Fibroblast of the aortic adventitia (primary cell): ENCODE measurements at places on chromosomes 12 and 14. TPM values are rescaled to one million over a fixed set of nuclear protein-coding genes. Genes with fewer than 3 reads are reported as not detected.

The C14orf39 gene
- total RNA-seq = 0.18 and 0.41 TPM in 2 replicates

The SLCO1A2 gene
- 0.09 TPM in 1 of 2 replicates, not detected in the other for total RNA-seq

The KRT75 gene
- total RNA-seq = not detected in 2 replicates

The RPL41 gene
- total RNA-seq = 2,772 and 12,570 TPM in 2 replicates

The NUDT4 gene
- 104 and 185 TPM in 2 replicates for total RNA-seq

The PROX2 gene
- total RNA-seq = not detected in 2 replicates

The SMAGP gene
- total RNA-seq = 9.6 and 29.3 TPM in 2 replicates

The SLC25A47 gene
- not detected in 2 replicates for total RNA-seq

The RERG gene
- not detected in 2 replicates for total RNA-seq

The KRT73 gene
- total RNA-seq = not detected in 2 replicates

The TMEM119 gene
- total RNA-seq = 58.4 and 164 TPM in 2 replicates

The GPHB5 gene
- total RNA-seq = not detected in 2 replicates

- no peak for DNase-seq
Observed at GRCh38 chr12:74170645-74171477, 366.8 kb upstream of the ATXN7L3B start.

DNA sequence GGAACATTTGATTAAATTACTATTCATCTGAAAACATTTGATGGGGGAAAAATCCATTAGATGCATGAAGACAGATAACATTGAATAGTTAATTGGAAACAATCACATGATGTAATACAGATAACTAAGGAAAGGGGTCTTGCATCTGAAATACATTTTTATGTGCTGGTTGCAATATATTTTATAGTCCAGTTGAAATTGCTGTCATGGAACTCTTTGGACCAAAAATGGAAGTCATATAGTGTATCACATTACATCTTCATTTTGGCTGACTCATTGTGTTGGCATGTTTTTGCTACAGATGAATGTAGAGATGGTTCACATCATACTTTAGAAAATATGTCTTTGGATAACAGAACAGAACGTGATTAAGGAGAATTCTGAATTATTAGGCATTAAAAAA, 43.0 kb upstream of the GNPNAT1 start:
- peak; percentile 88 for DNase-seq

GRCh38 chr12:234891-235415, 21.0 kb upstream of the SLC6A12 start:
- no peak for DNase-seq

GRCh38 chr12:105462831-105463230, 132.3 kb downstream of the C12orf75 start:
- peak; percentile 26 for DNase-seq

DNA sequence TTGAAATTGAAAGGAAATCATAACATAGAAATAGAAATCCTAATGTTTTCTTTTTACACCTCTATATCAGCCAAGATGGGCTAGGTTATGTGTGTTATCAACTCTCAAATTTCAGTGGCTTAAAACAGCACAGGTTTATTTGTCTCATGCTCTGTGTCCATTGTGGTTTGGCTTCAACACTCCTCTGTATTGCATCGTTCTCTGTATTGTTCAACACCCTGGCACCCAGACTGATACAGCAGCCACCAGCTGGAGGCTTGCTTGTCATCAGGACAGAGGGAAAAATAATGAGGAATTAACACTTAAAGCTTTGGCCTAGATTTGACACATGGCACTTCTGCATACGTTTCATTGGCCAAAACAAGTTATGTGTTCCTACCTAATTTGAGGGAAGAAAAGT, 234.2 kb upstream of the ARHGAP5 start:
- peak; percentile 13 for DNase-seq

DNA sequence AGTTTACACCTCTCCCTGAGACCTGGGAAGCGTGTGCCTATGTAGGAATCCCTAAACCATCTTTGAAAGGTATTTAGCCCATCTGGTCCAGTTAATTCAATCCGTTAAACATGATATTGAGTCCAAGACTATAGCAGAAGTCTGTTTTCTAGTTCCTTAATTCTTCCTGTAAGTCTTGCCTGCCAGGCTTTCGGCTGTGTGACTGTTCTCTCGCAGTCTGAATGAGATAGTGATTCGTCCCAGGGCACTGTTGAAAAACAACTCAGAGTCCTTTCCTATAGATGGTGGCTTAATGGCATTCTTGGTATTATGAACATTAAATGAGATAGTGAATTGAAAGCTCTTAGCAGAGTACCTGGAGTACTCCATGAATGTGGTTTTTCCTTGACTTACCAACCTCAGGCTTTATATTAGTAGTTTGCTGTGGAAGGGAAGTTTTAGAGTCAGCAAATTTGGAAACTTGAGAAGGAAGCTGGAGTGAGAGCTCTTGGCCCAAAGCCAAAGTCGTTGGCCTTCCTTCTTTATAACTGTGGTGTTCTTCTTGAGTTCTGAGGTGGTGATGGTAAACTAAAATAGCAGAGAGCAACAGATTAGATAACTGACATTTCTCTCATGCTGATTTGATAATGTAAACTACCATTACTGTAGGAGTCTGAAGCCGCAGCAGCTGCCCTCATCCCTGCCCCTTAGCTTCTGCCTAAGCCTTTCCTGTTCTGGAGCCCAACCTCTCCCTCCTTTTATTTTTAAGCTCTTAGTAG, 76.5 kb downstream of the TGFB3 start:
- DNase-seq = peak; percentile 62

DNA sequence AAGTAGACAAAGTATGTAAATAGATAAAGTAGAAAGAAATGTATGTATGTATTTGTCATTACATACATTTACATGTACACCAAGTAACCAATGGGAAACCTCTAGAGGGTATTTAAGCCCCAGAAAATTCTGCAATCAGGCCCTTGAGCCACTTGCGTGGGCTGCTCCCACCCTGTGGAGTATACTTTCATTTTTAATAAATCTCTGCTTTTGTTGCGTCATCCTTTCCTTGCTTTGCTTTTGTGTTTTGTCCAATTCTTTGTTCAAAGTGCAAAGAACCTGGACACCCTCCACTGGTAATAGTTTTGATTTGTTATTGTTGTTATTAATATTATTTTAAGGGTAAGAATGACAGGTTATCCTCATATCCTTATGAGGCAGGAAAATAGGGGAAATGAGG, 21.8 kb downstream of the CAPS2 start:
- DNase-seq = peak; percentile 34

- DNase-seq = no peak
Observed at GRCh38 chr14:36843410-36843809, 181.8 kb downstream of the PAX9 start.

GRCh38 chr14:38250331-38250730, 5.6 kb downstream of the CLEC14A start:
- no peak for DNase-seq

- DNase-seq = no peak
Observed at GRCh38 chr14:43359317-43359716, 1147.8 kb downstream of the FSCB start.

GRCh38 chr14:61516964-61517653, 178.2 kb upstream of the HIF1A start:
- DNase-seq = peak; percentile 78

- no peak for DNase-seq
Observed at GRCh38 chr12:52600475-52600874, 788 bp downstream of the KRT72 start.

GRCh38 chr12:107302649-107303341, 209.4 kb upstream of the CRY1 start:
- DNase-seq = no peak

DNA sequence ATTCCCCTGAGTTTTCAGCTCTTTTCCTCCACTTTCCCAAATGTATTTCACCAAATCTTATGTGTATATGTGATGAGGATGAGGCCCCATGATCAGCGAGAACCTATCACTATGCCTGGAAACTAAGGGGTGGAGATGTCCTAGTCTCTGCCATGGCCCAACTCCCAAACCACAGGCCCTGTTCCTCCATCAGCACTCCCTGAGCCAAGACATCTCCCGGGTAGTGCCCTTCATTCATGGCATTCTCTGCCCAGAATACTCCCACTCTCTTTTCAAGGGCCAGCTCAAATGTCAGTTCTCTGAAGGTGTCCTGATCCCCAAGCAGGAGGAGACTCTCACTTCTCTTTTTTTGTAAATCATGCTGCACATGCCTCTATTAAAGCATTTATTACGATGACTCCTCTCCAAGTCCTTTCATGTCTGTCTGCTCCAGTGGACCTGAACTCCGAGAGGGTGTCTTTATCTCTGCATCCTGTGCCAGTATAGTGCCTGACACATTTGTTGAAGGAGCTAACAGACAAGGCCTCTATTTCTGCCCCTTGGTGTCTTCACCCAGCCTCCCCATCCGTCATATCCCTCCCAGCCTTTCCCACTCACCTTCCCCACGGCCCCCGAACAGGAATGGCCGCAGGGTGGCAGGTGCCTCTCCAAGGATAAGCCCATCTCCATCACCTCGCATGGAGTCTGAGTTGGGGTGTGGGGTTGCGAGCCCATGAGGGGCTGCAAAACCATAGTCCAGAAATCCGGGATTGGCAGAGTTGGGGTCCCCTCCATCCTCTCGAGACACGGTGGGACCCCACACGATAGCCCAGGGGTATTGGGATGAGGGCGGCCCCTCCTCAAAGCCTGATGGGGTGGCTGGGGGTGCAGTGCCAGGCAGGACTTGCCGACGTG, 3.7 kb downstream of the PIANP start:
- DNase-seq = no peak

DNA sequence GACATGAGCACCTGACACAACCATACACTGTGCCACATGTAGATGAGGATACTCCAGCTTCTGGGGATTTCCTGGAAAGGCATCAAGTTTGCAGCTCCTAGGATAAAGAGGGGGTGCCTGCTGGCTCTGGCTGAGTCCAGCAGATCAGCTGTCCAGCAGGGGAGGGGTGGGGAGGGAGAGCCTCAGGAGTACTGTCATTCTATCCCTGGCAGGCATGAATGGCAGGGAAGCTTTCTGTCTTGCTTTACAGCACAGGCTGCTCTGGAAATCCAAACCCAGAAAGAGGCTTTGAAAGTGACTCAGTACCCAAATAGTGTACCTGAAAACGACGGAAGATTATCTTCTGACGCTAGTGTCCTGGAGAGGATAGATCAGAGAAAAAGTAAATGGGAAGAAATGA, 32.2 kb downstream of the SLC8A3 start:
- DNase-seq = no peak

GRCh38 chr12:124603831-124604251, 36.4 kb upstream of the NCOR2 start:
- DNase-seq = no peak

- no peak for DNase-seq
Observed at GRCh38 chr12:130281153-130281799, 56.4 kb upstream of the PIWIL1 start.

GRCh38 chr12:31510034-31510433, 80.9 kb downstream of the DENND5B start:
- DNase-seq = peak; percentile 65

GRCh38 chr12:6327229-6328041, 14.4 kb downstream of the TNFRSF1A start:
- no peak for DNase-seq

DNA sequence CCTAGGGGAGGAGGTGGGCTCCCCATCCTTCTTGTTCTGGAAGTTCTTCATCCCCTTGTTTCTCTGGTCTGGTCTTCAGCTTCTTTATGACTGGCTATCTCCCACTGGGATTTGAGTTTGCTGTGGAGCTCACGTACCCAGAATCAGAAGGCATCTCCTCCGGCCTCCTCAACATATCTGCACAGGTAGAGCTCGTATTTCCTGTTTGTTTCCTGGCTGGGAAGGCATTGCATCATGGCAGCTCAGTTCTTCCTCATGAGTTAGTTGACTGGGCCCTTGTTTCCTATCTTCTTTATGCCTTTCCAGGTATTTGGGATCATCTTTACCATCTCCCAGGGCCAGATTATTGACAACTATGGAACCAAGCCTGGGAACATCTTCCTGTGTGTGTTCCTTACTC, 19.8 kb downstream of the ERG28 start:
- DNase-seq = no peak

- DNase-seq = no peak
Observed at GRCh38 chr14:96979611-96980074, 182.5 kb downstream of the VRK1 start.

- DNase-seq = no peak
Observed at GRCh38 chr12:49094975-49095365, 369 bp upstream of the DHH start.

- no peak for DNase-seq
Observed at GRCh38 chr12:105237666-105238065, 1.7 kb upstream of the APPL2 start.

GRCh38 chr12:3712209-3712992, 40.5 kb downstream of the CRACR2A start:
- DNase-seq = no peak

DNA sequence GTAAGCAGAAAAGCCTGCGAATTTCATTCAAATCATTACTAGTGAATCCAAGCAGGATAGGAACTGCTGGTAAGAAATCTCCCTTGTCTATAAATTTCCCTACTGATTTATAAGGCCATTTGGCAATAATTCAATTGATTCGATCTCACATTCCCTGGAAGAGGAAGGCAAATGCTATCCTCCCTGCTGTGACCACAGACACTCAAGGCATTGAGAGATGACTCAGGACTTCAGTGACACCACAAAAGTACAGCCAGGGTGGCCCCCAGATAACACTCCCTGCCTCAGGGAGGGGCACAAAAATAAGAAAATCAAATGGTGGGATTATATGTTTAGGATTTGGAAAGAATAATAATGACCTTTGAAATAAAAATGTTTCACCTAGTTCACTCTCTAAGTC, 162.7 kb downstream of the GRIP1 start:
- no peak for DNase-seq

DNA sequence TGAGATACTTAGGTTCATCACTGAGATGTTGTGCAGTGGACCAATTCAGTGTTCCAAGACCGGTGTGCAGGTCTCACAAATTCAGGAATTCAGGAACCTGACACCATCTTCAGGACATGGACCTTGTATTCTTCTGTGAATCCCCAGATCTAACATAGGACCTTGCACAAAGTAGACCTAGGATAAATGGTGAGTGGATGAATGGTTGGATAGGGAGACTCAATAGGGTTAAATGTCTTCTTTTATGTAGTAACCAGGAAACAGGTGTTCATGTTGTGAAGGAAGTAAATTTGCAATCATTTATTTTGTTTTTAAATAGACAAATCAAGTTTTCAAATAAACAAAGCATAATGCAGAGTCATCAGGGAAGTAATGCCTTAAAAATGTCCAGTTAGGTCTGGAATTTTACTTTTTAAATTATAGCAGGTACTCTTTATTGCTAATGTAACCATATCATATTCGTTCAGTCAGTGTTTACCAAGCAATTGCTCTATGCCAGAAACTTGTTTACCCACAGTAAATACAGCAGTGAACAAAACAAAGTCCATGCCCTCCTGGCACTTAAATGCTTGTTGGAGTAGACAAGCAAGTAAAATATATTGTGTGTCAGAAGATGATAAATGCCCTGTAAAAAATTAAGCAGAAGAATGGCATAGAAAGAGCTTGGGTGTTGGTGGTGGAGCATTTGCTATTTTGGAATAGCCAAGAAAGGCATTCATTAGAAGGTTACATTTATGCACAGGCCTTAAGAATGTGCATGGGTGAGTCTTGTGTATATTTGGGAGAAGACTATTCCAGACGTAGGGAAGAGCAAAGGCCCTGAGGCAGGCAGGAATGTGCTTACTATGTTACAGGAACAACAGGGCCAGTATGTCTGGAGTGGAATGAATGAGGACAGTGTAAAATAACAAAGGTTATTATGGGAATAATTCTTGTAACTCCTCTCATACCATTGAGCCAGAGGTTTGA, 26.3 kb downstream of the RXYLT1 start:
- no peak for DNase-seq

- DNase-seq = no peak
Observed at GRCh38 chr14:31954991-31955390, 122.1 kb upstream of the ARHGAP5 start.
